Osteocyte (in vitro differentiated cells): ENCODE measurements at places on chromosomes 4 and X. TPM values are rescaled to one million over a fixed set of nuclear protein-coding genes. Genes with fewer than 3 reads are reported as not detected.

Gene HTR2C
- not detected in 2 replicates for total RNA-seq

Gene UNC5C
- total RNA-seq, result 0.70 and 0.71 TPM in 2 replicates

Gene SSX3
- total RNA-seq, result not detected in 2 replicates

Gene NUDT11
- 10.6 and 12.8 TPM in 2 replicates for total RNA-seq

Gene DUSP21
- total RNA-seq, result not detected in 2 replicates

Gene HPGDS
- total RNA-seq, result not detected in 2 replicates

Gene UCP1
- total RNA-seq, result not detected in 2 replicates

DNA sequence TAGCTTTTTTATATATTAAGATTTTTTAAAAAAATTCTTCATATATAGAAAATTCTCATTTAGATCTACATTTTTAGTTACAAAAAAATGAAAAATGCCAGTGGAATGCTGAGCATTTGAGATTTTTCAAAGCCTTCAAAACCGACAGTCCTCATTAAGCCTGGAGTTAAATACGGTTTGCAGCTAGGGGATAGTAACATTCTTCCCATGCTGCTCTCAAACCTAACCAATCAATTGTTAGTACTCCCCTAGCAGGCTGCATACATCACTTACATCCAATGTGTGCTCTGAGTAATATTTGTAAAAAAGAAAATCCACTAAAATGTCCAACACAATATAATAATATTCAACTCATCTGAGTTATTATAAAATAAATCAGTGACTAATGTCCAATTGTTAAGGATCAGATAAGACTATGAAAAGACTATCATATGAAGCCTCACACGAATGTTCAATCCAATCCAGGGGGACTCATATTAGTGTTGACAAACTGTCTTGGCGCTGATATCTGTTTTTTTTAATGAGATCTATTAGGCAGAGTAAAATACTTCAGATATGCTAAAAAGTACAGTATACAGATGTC, 227.6 kb upstream of the MAB21L2 start:
- no peaks in the 10 kb centered on the region for H3K36me3 ChIP-seq
- no peak for DNase-seq
- peaks cover 16% of the 10 kb centered on the region for H3K4me1 ChIP-seq
- no peak overlapping the region for H3K4me3 ChIP-seq
- no peak overlapping the region for H3K27ac ChIP-seq
- H3K27me3 ChIP-seq, result no peaks in the 10 kb centered on the region

DNA sequence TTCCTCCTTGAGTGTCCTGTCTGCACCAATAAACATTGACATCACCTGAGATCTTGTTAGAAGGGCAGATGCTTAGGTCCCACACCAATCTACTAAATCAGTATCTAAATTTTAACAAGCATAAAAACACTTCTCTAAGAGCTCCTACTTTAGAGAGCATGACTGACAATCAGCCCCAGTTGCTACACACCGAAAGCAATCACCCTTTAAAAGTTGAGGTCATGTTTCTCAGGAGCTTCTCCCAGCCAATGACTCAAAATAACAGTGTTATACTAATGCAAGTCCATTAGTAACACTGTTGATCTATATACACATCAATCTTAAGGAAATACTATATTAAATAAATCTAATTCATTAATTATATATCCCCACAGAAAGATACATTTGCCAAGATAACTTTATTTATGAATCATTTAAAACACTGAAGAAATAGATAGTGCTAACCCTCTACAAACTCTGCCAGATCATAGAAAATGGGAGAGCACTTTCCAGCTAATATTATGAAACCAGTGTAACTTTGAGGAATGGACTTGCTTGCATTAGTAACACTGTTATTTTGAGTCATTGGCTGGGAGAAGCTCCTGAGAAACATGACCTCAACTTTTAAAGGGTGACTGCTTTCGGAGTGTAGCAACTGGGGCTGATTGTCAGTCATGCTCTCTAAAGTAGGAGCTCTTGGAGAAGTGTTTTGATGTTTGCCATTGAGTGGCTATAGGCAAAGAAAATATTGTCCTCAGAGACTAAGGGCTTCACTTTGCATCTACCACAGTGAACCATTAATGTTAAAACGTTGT, 109.8 kb upstream of the HDX start:
- DNase-seq, result no peak
- H3K36me3 ChIP-seq, result no peaks in the 10 kb centered on the region
- no peak overlapping the region for H3K27ac ChIP-seq
- H3K4me1 ChIP-seq, result no peaks in the 10 kb centered on the region
- H3K4me3 ChIP-seq, result no peak overlapping the region

DNA sequence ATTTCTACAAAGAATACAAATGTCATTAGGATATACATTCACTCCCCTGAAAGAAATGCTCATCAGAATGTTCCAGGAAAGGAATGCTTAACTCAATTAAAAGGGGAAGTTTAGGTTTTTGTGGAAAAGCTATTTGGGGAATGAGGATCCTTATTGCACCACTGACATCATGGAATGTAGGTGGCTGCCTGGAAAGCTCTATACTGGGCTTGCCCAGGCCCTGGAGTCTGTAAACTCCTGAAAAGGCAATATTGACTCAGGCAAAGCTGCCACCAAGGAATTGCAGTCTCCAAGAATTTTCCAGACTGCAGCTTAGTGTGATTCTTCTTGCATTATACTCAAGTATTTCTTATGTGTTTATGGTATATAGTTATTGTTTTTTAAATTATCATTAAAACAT, 15.7 kb downstream of the DAPP1 start:
- H3K36me3 ChIP-seq, result no peaks in the 10 kb centered on the region
- no peak for DNase-seq
- H3K4me3 ChIP-seq, result no peak overlapping the region
- H3K27ac ChIP-seq, result no peak overlapping the region
- peaks cover 8% of the 10 kb centered on the region for H3K27me3 ChIP-seq
- H3K4me1 ChIP-seq, result no peaks in the 10 kb centered on the region

GRCh38 chr4:1783015-1783414, 10.1 kb upstream of the FGFR3 start:
- peaks cover 14% of the 10 kb centered on the region for H3K4me1 ChIP-seq
- H3K27ac ChIP-seq, result no peak overlapping the region
- H3K27me3 ChIP-seq, result no peaks in the 10 kb centered on the region

GRCh38 chrX:98299785-98300184, 1416.1 kb downstream of the RPA4 start:
- no peak overlapping the region for H3K27ac ChIP-seq
- no peak for DNase-seq
- H3K36me3 ChIP-seq, result no peaks in the 10 kb centered on the region
- H3K27me3 ChIP-seq, result no peaks in the 10 kb centered on the region
- no peak overlapping the region for H3K4me3 ChIP-seq

GRCh38 chr4:3858046-3858730, 92.0 kb downstream of the ADRA2C start:
- no peaks in the 10 kb centered on the region for H3K36me3 ChIP-seq
- no peak overlapping the region for H3K4me3 ChIP-seq
- peaks cover 6% of the 10 kb centered on the region for H3K27me3 ChIP-seq
- no peaks in the 10 kb centered on the region for H3K4me1 ChIP-seq
